ENCODE measurements at places on chromosomes 12 and 14.

DNA sequence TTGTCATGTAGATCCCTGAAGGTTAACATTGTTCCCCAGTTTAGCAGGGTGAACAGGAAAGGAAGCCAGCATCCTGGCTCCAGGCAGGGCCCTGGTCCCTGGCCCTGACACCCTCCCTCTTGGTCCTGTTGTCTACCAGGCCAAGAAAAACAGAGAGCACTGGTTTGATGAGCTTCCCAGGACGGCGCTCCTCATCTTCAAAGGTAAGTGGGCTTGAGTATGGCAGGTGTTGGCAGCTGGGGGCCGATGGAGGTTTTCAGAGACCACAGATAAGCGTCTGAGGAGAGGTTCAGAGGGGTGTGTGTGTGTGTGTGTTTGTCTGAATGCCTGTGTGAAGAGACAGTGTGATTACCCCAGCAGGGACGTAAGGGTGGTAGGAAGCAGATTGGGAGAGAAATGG lies 56.3 kb downstream of the SLC8B1 start:
- no peak for DNase-seq

- no peak for DNase-seq
These were observed 96.3 kb upstream of the EEA1 start for GRCh38 chr12:93025145-93026103.

DNA sequence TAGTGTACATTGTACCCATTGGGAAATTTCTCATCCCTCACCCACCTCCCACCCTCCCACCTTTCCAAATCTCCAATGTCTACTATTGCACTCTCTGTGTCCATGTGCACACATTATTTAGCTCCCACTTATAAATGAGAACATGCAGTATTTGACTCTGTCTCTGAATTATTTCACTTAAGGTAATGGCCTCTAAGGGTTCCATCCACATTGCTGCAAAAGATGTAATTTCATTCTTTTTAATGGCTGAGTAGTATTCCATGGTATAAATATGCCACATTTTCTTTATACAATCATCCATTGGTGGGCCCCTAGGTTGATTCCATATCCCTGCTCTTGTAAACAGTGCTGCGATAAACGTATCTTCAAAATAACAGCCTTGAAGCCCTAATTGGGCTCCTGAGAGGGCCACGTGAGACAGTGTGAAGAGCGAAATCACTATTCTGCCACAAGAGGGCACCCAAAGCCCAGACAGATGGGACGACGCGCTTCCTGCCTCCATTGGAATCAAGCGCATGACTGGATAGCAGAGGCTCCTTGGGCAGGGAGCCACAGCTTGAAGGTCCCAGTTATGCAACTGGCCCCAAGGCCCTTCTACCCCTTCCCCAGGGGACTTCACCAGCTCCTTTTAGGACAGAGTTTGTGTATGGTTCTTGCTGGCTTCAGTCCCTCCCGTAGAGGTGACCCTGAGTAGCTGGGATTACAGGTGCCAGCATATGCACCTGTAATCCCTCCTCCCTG lies 21.3 kb upstream of the CD27 start:
- DNase-seq = peak; percentile 51

- DNase-seq = no peak
These were observed 59.7 kb downstream of the RIMBP2 start for GRCh38 chr12:130656411-130656810.

GRCh38 chr12:94694732-94695131 lies 44.4 kb upstream of the TMCC3 start:
- DNase-seq = no peak

GRCh38 chr14:85688006-85688405 lies 158.1 kb downstream of the FLRT2 start:
- no peak for DNase-seq

- no peak for DNase-seq
These were observed 253.3 kb upstream of the DIO2 start for GRCh38 chr14:80464531-80465149.

- DNase-seq = no peak
These were observed 33.7 kb downstream of the VWF start for GRCh38 chr12:6090803-6091202.

GRCh38 chr12:54472494-54473262 lies 724 bp downstream of the GTSF1 start:
- no peak for DNase-seq

DNA sequence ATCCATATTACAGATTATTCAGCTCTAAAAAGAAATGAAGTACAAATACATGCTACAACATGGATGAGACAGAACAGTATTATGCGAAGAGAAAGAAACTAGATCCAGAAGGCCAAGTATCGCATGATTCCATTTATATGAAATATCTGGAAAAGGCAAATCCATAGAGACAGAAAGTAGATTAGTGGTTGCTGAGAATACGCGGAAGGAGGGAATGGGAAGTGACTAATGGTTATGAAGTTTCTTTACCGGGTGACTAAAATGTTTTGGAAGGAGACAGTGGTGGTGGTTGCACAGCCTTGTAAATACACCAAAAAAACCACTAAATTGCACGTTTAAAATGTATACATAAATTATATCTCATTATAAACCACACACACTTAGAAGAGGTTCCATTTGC lies 12.5 kb downstream of the PRDM4 start:
- DNase-seq = no peak

DNA sequence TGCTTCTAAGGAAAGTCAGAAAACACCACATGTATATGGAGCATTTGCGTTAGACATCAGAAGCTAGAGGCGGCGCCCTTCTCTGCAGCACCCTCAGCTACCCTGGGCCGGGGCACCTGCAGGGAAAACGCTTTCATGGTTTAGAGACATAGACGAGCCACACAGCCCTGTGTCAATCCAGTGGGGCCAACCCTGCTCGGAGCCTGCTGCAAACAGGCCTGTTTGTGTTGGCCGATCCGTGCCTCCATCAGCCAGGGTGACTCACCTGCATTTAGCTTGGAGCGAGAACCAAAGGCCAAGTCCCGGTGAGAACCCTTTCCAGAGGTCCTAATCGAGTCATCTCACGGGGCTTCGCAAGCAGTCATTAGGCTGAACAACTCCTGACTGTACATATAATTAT lies 19.5 kb upstream of the FZD10 start:
- no peak for DNase-seq

DNA sequence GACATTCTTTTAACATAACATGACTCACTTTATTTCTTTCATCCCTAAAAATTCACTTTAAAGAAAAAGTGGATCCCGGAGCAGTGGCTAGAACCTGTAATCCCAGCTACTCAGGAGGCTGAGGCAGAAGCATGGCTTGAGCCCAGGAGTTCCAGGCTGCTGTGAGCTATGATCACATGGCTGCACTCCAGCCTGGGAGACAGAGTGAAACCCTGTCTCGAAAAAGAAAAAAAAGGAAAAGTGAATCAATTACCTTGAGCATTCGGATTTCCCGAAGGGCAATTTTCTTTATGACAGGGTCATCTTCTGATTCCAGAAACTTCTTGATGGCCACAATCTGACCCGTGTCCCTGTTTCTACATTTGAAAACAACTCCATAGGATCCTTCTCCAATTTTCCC lies 1.2 kb downstream of the CDKL1 start:
- no peak for DNase-seq

- DNase-seq = no peak
These were observed 284.8 kb upstream of the DIO3 start for GRCh38 chr14:101276309-101277091.

DNA sequence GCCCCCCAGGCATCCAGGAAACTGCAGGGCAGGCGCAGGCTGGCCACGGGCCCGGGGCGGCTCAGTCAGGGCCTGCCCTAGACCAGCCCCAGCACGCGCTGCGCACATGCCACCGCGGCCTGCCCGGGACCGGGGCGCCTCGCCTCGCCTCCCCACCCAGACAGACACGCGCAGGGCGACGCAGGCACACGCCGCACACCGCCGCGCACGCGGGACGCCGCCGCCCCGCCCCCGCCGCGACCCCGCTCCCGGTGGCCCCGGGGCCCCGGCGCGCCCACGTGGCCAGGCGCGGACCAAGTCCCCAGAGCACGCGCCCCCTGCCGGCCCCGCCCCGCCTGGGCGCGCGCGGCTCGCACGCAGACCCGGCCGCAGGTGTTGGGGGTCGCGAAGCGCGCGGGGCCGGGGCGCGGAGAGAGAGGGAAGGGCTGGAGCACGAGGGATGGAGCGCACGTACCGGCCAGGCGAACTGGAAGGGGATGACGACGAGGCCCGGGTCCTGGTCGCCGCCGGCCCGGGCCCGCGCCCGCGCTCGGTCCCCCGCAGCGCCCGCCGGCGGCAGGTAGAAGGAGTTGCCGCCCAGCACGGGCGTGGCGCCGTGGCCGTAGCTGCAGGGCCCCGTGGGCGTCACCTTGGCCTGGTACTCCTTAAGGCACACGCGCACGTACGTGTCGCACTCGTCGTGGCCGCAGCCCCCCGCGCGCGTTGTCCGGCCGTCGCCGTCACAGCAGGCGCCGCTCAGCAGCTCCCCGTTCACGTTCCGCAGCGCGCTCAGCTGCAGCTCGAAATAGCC lies 1.1 kb downstream of the JAG2 start:
- no peak for DNase-seq

DNA sequence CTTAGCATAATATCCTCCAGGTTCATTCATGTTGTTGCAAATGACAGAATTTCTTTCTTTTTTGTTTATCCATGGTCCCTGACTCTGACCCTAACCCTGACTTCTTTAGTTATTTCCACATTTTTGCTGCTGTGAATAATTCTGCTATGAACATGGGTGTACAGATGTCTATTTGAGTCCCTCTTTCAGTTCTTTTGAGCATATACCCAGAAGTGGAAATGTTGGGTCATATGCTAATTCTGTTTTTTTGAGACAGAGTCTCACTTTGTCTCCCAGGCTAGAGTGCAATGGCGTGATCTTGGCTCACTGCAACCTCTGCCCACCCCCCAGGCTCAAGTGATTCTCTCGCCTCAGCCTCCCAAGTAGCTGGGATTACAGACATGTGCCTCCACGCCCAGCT lies 33.1 kb downstream of the KNTC1 start:
- no peak for DNase-seq

Measured in thoracic aorta (tissue), 2 donors.